ENCODE measurements at places on chromosomes 12 and 14.
A peak's percentile ranks its signal among the peaks of the same experiment; 100 is the strongest.

DNA sequence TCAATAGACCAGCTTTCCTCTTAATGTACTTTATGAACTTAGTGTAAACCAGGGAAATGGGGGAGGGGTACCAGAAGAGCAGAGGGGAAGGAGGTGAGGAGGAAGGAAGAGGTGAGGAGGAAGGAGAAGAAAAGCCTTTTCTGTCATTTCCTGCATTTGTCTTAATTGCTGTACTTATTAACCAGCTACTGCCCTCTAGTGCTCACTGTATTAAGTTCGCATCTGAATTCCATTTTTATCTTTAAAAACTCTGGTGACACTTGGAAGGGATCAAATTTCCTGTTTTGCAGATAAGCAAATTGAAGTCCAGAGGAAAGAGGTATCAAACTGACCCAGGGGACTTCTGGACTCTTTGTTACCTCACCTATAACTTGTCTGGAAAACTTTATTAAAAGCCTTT is 22.2 kb downstream of the MANSC1 start:
- no peak for DNase-seq

DNA sequence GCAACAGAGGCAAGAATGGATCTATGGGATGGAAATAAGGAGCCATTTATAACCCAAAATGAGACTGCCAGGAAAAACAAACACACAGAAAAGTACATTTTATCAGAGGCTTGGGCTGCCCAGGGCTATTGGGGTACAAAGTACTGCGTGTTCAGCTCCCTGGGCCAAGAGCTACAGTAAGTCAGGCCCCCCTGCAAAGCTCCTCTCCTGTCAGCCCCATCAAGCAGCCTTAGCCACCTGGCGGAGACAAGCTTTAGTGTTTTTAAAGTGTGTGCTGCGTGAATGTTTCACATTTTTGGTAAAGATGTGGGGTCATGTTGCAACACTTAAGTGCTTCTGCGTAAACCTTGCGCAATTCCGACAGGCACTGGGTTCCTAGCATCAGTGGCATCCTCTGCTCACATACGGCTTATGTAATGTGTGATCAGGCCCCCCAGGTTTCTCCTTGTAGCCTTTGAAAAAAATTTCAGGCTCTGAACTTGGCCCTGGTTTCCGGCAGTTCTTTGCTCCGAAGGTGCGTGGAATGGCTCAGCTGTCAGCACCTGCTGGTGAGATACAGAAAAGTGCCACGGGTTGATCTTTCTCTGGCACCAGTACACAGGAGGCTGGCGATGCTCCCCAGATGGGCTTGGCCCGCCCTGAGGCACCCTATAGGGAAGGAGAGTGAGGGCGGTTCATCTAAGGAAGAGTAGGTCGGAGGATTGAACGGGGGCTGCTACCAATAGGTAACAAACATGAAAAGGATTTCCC is 198.7 kb upstream of the EEA1 start:
- DNase-seq, result no peak

- DNase-seq, result no peak
These were observed 15.6 kb downstream of the TSPAN9 start for GRCh38 chr12:3092764-3093163.

DNA sequence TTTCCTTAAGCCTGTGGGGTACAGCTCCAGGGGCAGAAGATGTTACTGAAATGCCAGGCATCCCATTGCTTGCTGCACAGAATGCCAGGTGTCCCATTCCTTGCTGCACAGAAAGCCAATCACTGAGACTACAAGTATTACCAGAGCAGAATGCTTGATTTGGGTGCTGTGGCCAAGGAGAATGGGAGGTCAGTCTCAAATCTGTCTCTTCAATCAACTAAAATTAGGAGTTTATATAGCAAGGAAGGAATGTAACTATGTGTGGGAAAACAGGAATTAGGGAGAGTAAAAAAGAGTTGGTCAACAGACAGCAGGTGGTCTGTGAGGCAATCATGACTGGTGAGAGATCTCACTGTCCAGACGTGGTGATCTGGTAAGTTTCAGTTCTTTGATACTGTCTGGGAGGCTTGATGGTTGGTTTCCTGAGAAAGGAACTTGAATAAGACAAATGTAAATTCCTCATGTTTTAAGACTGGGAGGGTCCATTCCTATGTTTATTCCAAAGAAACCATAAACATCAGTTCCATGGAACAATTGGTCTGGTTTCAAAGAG is 31.2 kb upstream of the VASH1 start:
- no peak for DNase-seq

DNA sequence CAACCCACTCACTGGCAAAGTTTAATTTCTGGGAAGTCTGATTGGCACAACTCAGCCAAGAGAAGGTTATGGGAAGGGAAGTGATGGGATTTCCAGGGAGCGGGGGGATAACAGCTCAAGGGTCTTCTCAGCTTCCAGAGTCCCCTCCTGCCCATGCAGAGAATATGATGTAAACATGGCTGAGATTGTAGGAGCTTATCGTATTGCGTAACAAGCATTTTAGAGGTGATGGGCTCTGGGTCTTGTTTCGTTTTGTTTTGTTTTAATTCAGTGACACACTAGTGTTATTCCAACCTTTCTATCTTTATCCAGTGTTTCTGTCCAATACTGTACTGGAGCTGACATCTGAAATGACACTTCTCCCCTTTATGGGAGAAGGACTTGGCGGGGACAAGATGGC is 762.1 kb upstream of the TMEM132C start:
- DNase-seq, result no peak

GRCh38 chr14:24565766-24566165 is 10.3 kb downstream of the CTSG start:
- no peak for DNase-seq

- peak; percentile 34 for DNase-seq
These were observed 11.9 kb downstream of the TMEM52B start for GRCh38 chr12:10190558-10191388.

GRCh38 chr12:93352321-93352720 is 25.4 kb upstream of the NUDT4 start:
- no peak for DNase-seq

- no peak for DNase-seq
These were observed 221.2 kb downstream of the SSPN start for GRCh38 chr12:26416550-26416949.

DNA sequence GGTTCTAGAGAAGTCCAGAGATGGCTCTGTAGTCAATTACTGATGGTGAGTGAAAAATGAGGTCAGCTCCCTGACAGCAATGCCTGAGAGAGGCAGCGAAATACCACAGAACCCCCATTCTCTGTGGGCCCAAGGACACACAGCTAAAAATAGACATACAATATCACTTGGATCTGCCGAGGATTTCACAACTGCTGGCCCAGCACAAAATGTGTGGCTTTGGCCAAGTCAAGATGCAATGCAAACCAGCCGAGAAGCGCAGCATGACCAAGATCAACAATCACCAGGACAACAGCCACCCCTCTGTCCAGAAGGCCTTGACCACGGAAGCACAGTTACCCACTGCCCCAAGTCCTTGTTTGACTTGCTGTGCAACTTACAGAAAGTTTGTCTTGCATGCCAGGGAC is 52.2 kb downstream of the CKAP4 start:
- no peak for DNase-seq

DNA sequence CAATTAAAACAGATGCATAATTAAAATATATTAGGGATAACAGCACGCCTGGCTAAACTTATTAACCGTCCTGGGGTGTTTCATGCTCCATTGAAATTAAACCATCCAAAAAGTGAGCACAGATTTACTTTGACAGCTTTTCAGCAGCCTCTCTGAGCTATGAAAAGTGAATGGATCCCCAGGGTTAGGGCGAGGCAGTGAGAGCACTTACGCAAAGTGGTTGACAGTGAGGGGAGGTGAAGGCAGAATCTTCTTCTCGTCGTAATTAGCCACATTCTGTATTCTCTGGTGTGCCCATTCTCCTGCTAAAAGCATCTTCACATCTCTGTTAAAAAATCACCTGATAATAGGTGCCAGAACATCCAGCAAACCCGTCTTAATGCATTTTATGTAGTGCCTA is 1.9 kb downstream of the TMTC2 start:
- DNase-seq, result no peak

GRCh38 chr12:57127101-57127725 is 1.1 kb upstream of the LRP1 start:
- DNase-seq, result peak; percentile 67

DNA sequence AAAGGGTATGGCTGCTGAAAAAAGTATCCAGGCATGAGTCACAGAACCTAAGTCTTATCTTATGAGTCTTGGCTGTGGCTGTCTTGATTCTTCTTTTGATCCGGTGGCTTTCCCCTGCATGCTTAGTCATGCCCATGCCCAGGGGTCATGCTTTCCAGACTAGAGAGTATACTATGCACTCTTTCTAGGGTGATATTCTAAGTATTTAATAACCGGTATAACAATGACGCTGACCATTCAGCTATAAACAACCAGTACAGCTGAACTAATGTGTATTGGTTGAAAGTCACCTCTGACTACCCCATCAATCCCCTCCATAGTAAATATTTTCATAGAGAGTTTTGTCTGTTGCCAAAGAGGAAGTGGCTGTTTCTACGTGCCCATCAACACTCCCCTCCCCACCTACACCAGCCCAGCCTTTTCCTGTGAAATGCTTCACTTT is 34.7 kb upstream of the NRXN3 start:
- no peak for DNase-seq

DNA sequence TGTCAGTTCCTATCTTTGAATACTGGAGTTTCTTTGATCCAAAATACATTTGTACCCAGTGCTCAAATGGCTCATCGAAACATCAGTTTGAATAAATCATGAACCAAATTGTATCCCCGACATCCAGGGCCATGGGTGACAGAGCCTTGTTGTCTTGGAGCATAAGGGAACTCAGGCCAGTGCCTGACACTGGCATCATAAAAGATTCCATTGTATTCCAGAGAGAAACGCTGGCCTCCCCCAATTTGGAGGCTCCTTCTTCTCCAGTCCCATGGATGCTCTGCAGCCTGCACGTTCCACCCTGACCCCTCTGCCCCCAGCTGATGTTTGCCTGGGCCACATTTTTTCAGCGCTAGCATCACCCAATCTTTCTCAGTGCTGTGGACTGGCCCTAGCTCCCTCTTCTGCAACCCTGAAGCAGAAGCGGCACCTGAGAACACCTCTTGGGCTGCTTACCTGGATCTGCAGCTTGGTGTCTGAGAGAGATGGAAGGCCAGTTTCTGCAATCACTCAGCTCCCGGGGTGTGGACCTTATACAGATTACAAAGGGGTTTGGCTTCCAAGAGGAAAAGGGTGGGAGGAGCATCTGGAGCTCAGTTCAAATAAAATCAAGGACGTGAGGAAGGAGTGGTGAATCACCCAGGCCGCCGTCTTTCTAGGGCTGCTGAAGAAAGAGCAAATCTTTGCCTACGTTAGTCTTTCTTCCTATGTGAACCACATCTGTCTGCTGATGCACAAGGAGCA is at the start of gene RNASE1:
Gene RNASE1 (minus strand): TSS at position 504 of the 744 bp plus-strand sequence. CDS start 776 bp downstream, outside the sequence.
- DNase-seq, result no peak

DNA sequence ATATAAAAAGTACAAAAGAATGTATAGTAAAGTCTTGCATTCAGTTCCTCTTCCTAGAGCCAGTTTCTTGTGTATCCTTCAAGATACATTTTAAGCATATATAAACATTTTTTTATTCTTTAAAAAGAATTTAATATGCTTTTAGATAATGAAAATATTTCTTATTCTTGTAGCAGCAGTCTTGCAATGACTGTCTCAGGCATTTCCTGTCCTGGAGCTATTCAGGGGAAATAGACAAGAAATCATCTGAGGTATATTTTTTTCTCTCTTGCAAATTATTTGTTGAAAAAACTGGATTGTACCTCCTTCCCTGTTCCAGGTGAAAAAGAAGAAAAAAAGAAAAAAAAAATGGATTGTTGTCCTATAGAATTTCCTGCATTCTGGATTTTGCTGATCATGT is 17.0 kb upstream of the ERBB3 start:
- no peak for DNase-seq

DNA sequence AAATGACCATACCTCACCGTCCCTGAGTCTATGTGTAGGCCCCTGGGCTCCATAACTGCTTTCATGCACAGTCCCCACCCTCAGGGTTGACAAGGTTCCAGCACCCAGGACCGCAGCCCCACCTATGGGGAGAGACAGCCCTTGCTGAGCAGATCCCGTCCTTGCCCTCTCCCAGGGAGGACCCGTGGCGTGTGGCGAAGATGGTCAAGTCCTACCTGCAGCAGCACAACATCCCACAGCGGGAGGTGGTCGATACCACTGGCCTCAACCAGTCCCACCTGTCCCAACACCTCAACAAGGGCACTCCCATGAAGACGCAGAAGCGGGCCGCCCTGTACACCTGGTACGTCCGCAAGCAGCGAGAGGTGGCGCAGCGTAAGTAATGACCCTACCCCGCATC is 10.3 kb downstream of the HNF1A start:
- DNase-seq, result no peak

GRCh38 chr12:7483343-7483742 is 20.2 kb downstream of the CD163 start:
- DNase-seq, result no peak

DNA sequence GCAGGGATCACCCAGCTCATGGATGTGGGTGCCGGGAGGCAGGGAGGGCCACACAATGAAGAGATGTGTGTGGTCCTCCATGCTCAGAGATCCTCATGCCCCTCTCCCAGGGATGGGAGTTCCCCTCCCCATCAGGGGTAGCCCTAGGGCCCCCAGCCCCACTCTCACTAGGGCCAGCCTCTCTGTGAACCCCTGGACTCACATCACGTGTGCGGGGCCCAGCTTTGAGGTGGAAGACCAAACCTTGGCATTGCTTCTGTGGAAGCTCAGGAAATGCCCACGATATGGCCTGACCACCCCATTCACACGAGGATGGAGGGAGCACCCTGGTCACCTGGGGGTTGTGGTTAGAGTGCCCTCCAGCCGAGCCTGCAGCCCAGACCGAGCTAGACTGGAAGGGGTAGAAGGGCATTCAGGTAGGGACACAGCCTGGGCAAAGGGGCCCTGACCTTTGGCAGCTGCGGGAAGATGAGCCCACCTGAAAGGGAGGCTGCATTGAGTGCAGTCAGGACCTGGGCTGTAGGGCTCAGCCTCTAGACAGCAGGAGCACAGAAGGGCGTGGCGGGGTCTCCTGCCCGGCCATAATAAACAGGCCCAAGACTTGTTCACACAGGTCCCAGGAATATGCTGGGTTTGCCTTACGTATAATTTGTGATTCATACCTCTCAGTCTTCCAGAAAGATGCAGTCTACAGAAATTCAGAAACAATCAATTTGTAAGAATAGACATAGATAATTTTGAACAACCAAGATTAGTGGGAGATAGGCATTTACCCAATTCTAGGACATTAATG is 34.8 kb upstream of the RCOR1 start:
- DNase-seq, result no peak

- no peak for DNase-seq
These were observed 312.3 kb downstream of the NPAS3 start for GRCh38 chr14:33250963-33251362.

- no peak for DNase-seq
These were observed 78.9 kb downstream of the SNAPC1 start for GRCh38 chr14:61841145-61841544.

All from activated T-cell treated with anti-CD3 and anti-CD28 coated beads for 4 hours (primary cell).